ENCODE measurements at places on chromosomes 7 and 10.

DNA sequence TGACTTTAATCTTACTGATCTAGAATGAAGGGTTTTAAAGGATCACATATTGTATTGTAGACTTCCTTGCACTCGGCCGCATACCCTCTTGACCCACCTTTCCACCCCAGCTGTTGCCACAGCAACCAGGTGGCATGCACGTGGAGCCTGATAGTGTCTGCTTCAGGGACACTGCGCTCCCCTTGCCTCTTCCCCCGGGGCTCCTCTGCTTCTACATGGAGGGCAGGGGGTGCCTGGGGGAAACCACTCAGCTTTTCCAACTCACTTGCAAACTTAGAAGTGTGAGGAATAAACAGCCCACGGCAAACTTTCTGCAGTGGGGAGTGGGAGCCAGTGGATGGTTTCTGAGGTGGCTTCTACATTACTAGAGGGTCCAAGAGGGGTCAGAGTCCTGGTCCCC, 458.6 kb downstream of the PLXNA4 start:
- DNase-seq = no peak

GRCh38 chr7:137015015-137015414, 146.6 kb downstream of the CHRM2 start:
- DNase-seq = no peak

DNA sequence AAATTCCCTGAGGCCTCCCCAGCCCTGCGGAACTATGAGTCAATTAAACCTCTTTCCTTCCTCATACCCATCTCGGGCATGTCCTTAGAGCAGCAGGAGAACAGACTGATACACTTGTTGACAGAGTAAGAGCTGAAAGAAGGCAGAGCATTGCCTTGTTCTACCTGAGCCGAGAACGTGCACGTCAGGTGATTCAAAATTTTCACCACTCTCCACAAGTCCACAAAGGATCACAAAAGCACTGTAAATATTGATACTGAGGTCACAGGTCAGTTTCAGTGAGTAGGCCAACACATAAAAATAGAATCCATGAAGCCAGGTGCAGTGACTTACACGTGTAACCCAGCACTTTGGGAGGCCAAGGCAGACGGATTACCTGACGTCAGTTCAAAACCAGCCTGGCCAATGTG, 27.8 kb downstream of the DCLRE1C start:
- no peak for DNase-seq

GRCh38 chr7:81811956-81812865, 42.4 kb upstream of the HGF start:
- DNase-seq = no peak

DNA sequence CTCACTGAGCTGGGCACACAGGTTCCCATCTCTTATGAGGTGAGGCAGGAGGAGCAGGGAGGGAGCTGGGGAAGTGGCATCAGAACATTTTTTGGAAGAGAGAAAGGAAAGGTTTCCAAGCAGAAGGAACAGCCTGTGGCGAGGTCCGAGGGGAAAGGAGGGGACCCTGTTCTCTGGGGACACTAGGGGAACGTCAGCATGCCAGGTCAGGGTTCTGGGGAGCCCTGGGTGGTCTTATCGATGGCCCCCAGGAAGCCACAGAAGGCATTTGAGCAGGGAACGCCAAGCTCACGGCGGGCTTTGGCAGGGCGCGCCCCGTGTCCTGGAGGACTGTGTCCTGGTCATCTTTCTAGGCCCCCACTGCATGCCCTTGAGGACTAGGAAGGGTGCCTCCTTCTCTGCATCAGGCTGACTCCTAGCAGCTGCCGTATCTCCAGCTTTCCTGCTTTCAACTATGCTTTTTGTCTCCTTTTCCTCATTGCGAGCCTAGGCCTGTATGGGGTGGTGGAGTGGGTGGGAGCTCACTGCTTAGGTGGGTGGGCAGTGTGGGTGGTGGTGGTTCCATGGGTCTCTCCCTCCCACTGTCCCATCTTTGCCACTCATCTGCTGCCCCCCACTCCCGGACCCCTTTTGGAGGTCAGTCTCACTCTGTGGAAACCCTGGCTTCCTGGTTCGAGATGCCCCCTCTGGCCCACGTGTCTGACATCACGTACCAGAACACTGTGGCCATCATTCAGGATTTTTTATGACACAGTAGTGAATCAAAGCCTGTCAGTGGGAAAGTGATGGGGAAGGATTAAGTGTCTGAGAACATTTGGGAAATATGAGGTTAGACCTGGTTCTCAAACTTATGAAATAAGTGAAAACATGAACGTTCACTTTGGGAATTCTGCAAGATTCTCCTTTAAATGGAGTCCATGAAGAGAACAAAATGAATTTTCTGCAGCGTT, 89.1 kb downstream of the CUX1 start:
- no peak for DNase-seq

DNA sequence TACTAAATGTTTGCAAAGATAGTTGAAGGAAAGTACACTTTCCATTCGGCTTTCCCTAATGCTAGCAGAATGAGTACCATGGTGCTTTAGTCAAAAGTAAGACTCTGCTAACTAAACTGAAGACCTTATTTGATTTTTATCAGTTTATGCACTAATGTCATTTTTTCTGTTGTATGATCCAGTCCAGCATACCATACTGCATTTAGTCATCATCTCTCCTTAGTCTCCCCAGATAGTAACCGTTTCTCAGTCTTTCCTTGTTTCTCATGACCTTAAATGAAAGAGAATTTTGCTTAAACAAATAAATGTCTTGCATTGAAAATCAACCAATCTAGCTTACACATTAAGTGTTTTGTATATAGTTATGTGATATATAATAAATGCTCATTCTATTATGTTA, 529.5 kb upstream of the SEMA3D start:
- no peak for DNase-seq

DNA sequence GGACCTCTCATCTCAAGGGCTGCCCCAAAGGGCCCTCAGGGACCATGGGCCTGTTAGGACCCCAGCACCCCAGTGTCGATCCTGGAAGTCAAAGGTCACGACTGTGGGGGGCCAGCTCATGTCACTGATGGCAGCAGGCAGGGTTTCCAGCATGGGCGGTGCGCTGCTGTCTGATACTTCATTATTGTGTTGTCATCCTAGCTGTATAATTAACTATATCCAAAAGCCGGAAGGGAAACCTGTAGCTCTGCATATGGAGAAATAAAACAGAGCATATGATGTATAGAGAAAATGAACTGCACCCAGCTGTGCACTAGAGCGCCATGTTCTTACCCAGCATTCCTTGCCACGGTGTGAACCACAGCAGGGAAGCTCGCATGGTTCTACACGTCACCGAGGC, 196.3 kb downstream of the EBF3 start:
- no peak for DNase-seq

GRCh38 chr10:4776234-4776638, 49.8 kb upstream of the AKR1E2 start:
- DNase-seq = no peak

DNA sequence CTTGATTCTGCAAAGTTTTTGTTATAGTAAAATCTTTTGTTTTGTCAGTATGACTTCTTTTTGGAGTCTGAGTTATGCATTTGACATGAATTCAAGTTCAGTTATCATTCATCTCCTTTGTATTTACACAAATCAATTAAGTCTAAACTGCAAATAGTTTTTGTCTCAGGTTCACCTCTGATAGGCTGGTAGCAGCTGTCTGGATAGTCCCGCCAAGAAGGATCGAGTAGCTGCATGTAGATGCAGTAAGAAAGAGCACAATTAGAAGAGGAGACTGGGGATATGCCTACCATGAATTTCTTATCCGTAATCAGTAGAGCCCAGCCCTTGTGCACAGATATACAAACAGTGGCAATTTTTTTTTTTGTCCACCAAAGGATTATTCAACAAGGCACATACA, 392.5 kb upstream of the ETV1 start:
- no peak for DNase-seq

GRCh38 chr10:98608411-98608810, 161.7 kb upstream of the HPS1 start:
- no peak for DNase-seq

DNA sequence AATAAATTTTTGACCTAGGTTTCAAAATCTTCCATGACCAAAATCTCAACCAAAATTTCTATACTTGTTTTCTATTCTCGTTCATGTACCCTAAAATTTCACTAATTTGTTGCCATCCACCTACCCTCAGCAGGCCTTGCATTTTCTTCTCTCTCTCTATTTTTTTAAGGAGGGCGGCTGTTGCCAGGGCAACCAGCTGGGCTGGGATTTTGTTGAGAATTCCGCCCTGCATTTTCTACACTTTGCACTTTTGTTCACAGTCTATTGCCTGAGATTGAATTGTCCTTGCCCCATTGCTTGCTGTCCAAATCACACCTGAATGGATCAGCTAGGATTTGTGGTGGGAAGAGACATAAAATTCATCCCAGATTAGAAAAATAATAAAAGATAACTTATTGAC, 657.5 kb upstream of the NRP1 start:
- no peak for DNase-seq

Data from GM04503 (cell line).